Right lobe of liver (tissue), 6 donors: ENCODE measurements at places on chromosomes 4 and X. TPM values are rescaled to one million over a fixed set of nuclear protein-coding genes. Genes with fewer than 3 reads are reported as not detected.

Gene CCDC110
- total RNA-seq, result 0.39 TPM

DNA sequence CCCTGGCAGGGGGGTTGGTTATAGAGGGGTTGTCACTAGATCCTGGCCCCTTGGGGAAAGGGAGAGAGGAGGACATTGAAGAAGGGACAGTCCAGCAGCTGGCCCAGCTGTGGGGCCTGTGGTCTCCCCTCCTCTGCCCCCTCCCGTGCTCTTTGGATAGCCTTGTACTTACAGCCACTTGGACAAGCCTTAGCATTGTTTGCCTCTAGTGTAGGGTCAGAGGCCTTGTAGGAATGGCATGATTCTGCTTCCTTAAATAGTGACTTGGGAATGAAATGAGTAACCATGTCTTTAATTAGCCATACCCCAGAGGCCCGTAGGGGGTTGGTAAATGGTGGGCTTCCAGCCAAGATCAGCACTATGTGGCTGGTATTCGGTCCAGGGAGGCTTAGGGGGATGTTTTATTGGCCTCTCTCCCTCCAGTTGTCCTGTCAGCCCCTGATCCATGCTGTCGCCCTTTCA, 230.6 kb downstream of the PTTG2 start:
- DNase-seq, result no peak
- no peaks in the 10 kb centered on the region for H3K4me1 ChIP-seq
- no peak overlapping the region for H3K4me3 ChIP-seq
- H3K27ac ChIP-seq, result no peak overlapping the region

- no peak overlapping the region for H3K4me3 ChIP-seq
- no peak for DNase-seq
- H3K4me1 ChIP-seq, result no peaks in the 10 kb centered on the region
- no peak overlapping the region for H3K27ac ChIP-seq
- H3K27me3 ChIP-seq, result no peaks in the 10 kb centered on the region
- no peaks in the 10 kb centered on the region for H3K36me3 ChIP-seq
These were observed 85.2 kb downstream of the SLC16A2 start for GRCh38 chrX:74506317-74507115.

Gene ARX
- not detected for total RNA-seq

DNA sequence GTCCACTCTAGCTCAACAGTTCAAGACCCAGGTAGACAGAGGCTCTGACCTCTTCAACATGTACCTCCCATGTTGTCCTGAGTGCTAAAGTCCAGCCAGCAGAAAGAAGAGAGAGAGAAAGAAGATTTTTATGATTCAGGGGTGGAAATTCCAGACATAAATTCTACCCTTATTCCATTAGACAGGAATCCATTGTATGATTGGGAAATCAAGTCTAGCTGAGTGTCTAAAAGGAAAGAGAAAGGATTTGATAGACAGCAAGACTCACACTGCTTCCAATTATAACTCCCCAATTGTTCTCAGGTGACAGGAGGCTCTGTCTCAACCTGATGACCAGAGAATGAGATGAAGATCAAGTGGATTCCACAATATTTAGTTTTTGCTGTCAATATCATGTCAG, 27.9 kb upstream of the PGM2 start:
- no peaks in the 10 kb centered on the region for H3K36me3 ChIP-seq
- H3K27ac ChIP-seq, result no peak overlapping the region
- DNase-seq, result no peak
- no peaks in the 10 kb centered on the region for H3K27me3 ChIP-seq
- no peak overlapping the region for H3K4me3 ChIP-seq

Gene PRDM5
- total RNA-seq, result 0.64 TPM

Gene TLR6
- 2.5 TPM for total RNA-seq

GRCh38 chr4:8236106-8236919, 33.2 kb upstream of the HTRA3 start:
- no peak overlapping the region for H3K4me3 ChIP-seq
- no peak for DNase-seq
- H3K36me3 ChIP-seq, result peaks cover 9% of the 10 kb centered on the region
- H3K27me3 ChIP-seq, result no peaks in the 10 kb centered on the region

Gene APELA
- not detected for total RNA-seq

Gene C4orf36
- not detected for total RNA-seq

- H3K4me3 ChIP-seq, result no peak overlapping the region
- H3K36me3 ChIP-seq, result no peaks in the 10 kb centered on the region
- H3K27me3 ChIP-seq, result no peaks in the 10 kb centered on the region
These were observed 201.4 kb downstream of the CCNG2 start for GRCh38 chr4:77358315-77358928.

Gene C4orf50
- not detected for total RNA-seq

- no peak overlapping the region for H3K4me3 ChIP-seq
- H3K36me3 ChIP-seq, result no peaks in the 10 kb centered on the region
- no peaks in the 10 kb centered on the region for H3K4me1 ChIP-seq
- no peak for DNase-seq
- no peak overlapping the region for H3K27ac ChIP-seq
- no peaks in the 10 kb centered on the region for H3K27me3 ChIP-seq
These were observed 107.0 kb upstream of the TENM3 start for GRCh38 chr4:182136201-182136600.

GRCh38 chrX:71236836-71237235, 13.8 kb downstream of the GJB1 start:
- H3K4me1 ChIP-seq, result no peaks in the 10 kb centered on the region
- no peaks in the 10 kb centered on the region for H3K36me3 ChIP-seq
- no peaks in the 10 kb centered on the region for H3K27me3 ChIP-seq
- H3K27ac ChIP-seq, result no peak overlapping the region
- H3K4me3 ChIP-seq, result no peak overlapping the region
